Activated CD8-positive, alpha-beta memory T cell treated with anti-CD3 and anti-CD28 coated beads, Interleukin-2, amount 50 U/mL, for 48 hours (primary cell): ENCODE measurements at places on chromosomes 4 and X.

DNA sequence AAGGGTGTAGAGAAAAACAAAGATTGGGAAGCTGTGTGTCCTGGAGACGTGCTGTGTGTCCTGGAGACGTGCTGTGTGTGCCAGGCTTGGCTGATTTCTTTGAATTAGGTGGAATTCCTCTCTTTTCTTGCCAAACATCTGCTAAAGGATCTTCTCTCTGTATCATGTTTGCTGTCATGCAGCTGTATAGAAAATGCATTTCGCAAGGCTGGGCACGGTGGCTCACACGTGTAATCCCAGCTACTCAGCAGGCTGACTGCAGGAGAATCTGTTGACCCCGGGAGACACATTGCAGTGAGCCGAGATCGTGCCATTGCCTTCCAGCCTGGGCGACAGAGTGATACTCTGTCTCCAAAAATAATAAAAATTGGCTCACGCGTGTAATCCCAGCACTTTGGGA is 187.0 kb downstream of the CRLF2 start:
- DNase-seq, result no peak

DNA sequence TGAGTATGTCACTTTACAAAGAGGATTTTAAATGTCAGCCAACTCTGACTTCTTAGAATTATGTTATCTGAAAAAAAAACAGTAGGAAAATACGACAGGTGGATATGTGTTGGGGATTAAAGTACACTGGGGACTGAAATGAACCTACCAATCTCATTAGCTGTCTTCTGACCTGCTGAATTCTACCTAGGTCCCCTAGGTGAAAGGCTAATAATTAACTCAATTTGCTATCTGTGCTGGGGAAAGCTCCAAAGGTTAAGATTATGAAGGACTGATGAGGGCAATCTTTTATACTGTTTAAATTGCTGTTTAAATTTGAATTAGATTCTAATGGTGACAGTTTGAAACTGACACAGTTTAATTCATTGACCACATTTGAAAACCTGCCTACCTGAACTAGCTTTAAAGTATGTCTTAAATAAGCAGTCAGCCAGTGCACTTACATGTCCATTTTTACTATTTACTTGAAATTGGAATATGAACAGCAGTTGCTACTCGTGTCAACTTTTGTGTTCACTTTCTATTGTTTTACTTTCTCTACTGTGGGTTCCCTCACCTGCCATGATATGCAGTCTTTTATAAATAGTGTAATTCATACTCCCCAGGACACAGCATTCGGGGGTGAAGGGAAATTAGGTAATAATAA is 977.3 kb downstream of the C4orf33 start:
- DNase-seq, result no peak

DNA sequence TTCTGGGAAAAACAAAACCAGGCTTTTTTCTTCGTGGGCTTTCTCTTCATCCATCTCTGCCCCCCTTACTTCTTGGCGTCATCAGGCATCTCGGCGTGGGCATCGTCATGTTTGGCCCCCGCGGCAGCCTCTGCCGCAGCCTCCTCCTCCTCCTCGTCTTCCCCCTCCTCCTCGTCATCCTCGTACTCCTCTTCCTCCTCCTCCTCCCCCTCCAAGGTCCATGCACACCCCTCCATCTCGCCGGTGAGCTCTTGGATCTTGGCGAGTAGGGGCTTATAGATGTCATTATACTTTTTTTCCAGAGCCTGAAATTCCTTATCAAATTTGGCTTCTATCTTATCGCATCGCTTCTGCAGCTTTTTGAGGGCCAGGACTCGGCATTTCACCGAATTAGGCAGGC is 488 bp downstream of the NAP1L5 start:
- DNase-seq, result no peak

- no peak for DNase-seq
Measured at GRCh38 chr4:11297201-11297600, 131.5 kb downstream of the HS3ST1 start.

- no peak for DNase-seq
Measured at GRCh38 chrX:40922307-40922706, 162.9 kb upstream of the USP9X start.

GRCh38 chr4:91031761-91032160 is 904.6 kb downstream of the CCSER1 start:
- no peak for DNase-seq

DNA sequence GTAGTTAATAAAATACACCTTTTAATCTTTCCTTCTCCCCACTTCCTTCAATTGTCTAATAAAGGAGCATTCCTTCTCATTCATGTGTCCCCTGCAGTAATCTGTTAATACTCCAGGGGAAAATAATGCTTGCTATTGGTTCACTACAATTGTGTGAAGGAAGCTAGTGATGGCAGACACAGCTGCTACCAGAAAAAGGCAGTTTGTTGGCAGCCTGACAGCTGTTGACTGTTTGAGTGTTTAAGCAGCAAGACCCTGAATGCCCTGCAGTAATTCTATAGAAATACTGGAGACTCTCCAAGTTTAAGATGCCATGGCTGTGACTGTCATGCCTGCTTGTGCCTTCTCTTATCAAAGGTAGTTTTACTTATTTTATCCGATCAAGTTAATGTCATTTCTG is 359.5 kb downstream of the C4orf33 start:
- DNase-seq, result no peak

DNA sequence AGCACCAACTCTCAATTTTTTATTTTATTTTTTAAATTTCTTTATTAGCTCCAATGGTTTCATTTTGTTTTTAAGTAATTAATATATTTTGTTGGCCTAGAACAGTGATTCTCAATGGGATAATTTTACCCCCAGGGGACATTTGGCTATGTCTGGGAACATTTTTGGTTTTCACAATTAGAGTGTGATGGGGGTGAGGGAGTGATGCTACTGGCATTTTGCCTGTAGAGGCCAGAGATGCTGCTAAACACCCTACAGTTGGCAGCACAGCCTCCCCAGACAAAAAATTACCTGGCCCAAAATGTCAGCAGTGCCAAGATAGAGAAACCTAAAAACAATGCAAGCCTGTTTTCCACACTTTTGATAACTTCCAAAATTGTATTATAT is 64.6 kb downstream of the HHIP start:
- no peak for DNase-seq

DNA sequence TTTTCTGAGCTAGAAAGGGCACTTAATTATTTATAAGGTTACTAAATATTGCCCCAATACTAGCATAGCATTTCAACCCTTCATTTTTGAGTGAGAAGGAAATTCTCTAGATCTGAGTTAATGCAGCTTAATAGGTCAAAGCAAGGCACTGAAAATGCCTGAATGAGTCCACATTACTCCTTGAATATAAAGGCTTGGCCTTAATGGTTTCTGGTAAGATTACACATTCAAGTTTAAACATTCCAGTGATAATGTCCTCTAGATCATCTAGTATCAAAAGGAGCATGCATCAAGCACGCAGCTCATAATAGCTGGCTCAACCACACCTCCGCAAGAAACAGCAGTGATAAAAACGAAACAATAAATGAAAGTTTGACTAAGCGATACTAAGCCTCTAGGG is 87.5 kb downstream of the SPANXN3 start:
- no peak for DNase-seq

DNA sequence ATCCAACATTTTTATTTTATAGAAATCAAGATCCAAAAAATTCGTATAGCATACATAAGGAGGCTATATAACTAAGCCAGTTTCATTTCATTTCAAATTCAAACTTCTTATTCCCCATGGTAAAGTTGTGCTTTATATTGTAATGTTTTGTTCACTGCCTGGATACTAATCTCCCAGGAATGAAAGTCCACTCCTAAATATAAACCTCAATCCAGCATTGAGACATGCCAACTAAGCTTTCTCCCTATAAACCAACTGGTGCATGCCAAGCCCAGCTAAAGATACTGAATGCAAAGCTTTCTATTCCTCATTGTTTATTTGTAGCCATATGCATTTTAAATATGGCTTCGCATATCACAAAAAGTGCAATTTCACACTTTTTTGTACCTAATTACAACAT is 63.8 kb upstream of the INPP4B start:
- no peak for DNase-seq
